Activated CD8-positive, alpha-beta memory T cell treated with anti-CD3 and anti-CD28 coated beads for 1 hour (primary cell): ENCODE measurements at places on chromosomes 1 and 21.
A peak's percentile ranks its signal among the peaks of the same experiment; 100 is the strongest.

- DNase-seq: peak; percentile 69
Observed at GRCh38 chr1:110460253-110461220, 9.6 kb downstream of the PROK1 start.

DNA sequence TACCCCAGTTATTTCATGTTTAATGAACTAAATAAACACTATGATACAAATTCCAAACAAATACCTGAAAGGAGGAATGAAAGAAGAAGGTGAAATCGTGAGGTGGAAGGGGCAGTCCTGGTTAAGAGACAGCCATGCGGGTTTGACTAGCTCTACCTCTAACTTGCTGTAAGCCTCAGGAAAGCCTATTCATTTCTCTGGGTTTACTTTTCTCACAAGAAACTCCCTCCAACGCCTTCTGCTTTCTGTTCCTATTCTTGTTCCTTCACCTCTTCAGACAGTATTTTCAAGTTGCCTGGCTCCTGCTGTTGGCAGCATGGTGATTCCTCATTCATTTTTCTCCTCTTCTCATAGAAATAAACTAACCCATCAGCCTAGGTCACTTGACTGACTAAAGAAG lies 92.4 kb downstream of the NTPCR start:
- no peak for DNase-seq

DNA sequence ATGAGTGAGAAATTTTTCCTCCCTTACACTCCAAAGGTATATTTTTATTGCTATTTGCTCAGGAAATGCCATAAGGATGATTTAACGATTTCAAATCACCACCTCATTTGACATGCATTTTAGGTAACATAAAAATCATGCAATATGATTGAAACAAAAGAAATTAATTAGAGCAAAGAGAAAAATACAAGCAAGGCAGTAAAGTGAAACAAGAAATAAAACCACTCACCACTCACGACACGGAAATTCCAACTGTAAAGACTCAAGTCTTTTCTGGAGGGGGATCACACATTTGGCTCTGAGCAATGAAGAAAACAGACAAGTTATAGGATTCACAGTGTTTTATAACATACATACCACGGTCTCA lies 86.8 kb upstream of the ARHGAP29 start:
- DNase-seq: no peak

GRCh38 chr1:228955691-228956090 lies 220.4 kb downstream of the RHOU start:
- no peak for DNase-seq

- DNase-seq: no peak
Observed at GRCh38 chr1:159023723-159024122, 14.0 kb downstream of the IFI16 start.

DNA sequence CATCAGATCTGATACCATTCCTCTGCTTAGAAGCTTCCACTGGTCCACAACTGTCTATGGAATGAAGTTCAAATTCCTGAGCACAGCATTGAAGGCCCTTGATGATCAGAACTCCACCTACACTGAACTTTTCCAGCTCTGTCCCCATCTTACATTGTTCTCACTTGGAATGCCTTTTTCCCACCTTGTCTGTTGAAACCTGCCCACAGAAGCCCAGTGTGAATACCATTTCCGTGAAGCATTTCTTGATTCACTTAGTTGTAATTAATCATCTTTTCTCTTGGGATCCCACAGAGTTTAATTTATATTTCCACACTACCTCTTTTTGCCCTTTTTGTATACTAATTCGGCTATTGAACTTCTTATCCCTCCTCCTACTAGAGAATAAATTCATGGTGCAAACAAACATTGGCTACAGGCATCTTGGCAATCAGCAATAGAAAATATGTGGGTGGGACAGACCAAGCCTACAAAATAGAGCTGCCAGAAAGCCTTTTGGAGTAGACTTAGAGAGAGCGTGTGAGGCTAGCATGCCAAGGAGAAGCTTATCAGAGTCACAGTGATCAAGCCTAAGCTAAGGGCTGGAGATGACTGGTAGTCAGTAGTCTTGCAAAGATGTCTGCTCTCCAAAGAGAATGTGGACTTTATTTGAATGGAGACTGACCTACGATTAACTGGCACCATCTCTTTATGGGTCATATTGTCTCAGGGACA lies 26.1 kb downstream of the NHLH2 start:
- no peak for DNase-seq

DNA sequence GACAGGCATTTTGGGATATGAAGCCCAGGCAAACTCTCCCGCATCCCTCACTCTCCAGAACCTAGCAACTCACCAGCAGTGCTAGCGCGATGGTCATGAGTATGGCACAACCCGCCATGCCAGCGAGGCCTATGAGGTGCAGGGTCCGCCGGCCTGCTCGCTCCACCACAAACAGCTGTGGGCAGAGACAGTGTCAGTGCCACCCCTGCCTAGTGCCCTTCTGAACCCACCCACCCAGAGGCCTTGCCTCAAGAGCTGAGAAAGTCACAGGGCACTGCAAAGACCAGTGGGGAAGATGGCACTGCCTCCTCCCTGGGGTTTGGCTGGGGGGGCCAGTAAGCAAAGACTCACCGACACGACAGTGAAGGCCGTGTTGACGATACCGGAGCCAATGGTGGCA lies 29.8 kb downstream of the SLC2A1 start:
- no peak for DNase-seq

DNA sequence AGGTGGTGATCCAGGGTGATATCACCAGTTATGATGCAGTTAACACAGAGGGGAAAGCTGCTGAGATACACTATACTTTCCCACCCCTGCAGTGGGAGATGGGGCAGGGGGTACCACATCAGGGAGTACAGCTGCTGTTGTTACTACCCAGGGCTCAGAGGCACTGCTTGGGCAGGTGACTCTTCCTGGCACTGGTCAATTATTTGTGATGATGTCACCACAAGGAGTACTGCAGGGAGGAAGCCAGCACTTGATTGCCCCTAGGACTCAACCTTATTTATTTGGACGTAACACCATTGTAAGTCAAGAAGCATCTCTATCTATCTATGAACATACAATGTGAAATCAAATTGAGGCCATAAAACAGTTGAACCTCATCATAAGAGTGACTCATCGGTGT lies 10.1 kb downstream of the IFNAR1 start:
- DNase-seq: no peak

GRCh38 chr1:25003457-25004190 lies 73.5 kb upstream of the RUNX3 start:
- no peak for DNase-seq

- no peak for DNase-seq
Observed at GRCh38 chr1:16171314-16172151, 15.7 kb upstream of the EPHA2 start.

- no peak for DNase-seq
Observed at GRCh38 chr1:214688891-214689290, 85.9 kb downstream of the CENPF start.

GRCh38 chr1:170168265-170168664 lies 22.5 kb downstream of the NTMT2 start:
- no peak for DNase-seq

DNA sequence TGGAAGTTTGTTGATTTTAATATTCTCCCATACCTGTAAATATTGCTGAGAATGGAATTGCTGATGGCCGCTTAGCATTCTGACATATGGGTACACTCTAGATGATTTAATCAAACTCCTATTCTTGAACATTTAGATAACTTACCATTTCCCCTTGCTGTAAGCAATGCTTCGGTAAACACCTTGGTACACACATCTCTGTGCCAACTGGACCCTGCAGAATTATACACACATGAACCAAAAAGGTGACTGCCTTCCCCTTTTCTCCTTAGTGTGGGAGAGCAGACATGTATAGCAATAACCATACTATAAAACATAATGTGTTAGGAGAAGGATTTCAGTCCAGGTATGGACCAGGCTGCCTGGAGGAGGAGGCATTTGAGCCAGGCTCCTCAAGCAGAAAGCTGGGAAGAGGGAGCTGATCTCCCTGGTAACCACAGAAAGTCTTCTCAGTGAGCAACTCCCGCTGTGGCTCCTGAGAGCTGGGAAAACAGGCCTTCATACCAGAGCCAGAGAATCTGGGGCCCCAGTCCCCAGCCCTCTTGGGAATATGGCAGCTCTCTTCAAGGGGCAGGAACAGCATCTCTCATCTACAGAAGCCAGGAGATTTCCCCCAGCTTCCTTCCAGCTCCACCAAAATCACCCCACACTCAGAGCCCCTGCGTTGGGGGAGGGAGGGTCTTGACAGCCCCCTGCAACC lies 33.9 kb upstream of the CSF1 start:
- no peak for DNase-seq

- no peak for DNase-seq
Observed at GRCh38 chr1:45412899-45413298, 72.7 kb upstream of the MUTYH start.

- no peak for DNase-seq
Observed at GRCh38 chr1:204846546-204846945, 24.1 kb upstream of the NFASC start.

DNA sequence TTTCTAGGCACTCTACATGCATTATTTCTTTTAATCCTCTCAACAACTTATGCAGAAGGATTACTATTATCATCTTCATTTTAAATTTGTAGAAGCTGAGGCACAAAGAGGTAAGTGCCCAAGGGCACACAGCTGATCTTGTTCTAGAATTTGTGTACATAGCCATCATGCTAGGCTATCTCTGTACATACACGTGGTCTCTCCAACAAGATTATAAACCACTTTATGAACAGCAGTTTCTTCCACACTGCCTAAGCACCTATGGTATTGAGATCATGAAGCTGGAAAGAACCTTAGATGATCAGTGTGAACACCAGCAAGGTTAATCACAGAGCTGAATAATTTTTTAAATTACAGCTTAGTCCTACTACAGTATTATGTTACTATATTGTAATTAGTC lies 28.9 kb downstream of the UCHL5 start:
- no peak for DNase-seq

GRCh38 chr1:8360493-8361197 lies 42.7 kb downstream of the SLC45A1 start:
- DNase-seq: no peak
